ENCODE measurements at places on chromosomes 7 and 10. TPM values are rescaled to one million over a fixed set of nuclear protein-coding genes. Genes with fewer than 3 reads are reported as not detected.

Gene SFTPA2
- total RNA-seq, result not detected

Gene TNS3
- 22.8 TPM for total RNA-seq

Gene CYP2C19
- total RNA-seq, result not detected

Gene ASZ1
- not detected for total RNA-seq

Gene GPNMB
- 264 TPM for total RNA-seq

Gene MSMB
- not detected for total RNA-seq

Gene CFAP46
- total RNA-seq, result 0.95 TPM

Gene HTR5A
- total RNA-seq, result not detected

Gene CFTR
- total RNA-seq, result not detected
